ENCODE measurements at places on chromosomes 4 and X. TPM values are rescaled to one million over a fixed set of nuclear protein-coding genes. Genes with fewer than 3 reads are reported as not detected.

GRCh38 chr4:176238157-176238610 lies 30.8 kb downstream of the ASB5 start:
- DNase-seq: no peak

GRCh38 chr4:47519239-47519883 lies 34.3 kb downstream of the ATP10D start:
- DNase-seq: no peak

DNA sequence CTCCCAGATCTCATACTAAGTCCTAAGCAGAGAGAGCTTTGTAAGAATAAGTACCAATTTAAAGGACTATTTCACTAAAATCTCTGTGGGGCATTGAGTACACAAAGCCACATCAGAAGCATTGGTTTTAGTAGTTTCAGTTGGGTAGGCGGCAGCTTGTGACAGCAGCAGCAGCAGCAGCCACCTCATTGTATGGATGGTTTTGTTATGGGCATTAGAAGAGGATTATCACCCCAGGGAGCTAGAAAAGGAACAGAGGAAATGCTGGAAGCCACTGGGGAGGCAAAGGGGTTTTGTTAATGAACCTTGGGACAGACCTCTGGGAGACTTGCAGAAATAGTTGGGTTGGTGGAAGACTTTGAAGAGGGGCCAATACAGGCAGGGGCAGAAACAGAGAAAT lies 93.9 kb upstream of the FRMPD3 start:
- no peak for DNase-seq

- DNase-seq: no peak
Measured at GRCh38 chr4:174714393-174715211, 114.4 kb downstream of the GLRA3 start.

- no peak for DNase-seq
Measured at GRCh38 chrX:31546126-31546525, 474.3 kb upstream of the FTHL17 start.

Gene GPM6B
- total RNA-seq: 6.6 TPM

Gene AP1AR
- total RNA-seq: 15.5 TPM

Gene CTAG1A
- total RNA-seq: not detected

Gene UNC5C
- total RNA-seq: 2.3 TPM
